CD4-positive, alpha-beta T cell treated with Interferon alpha-2 for 1 hour (primary cell): ENCODE measurements at places on chromosomes 1 and 21.

- peak; percentile 55 for DNase-seq
These were observed 19.2 kb upstream of the EVA1B start for GRCh38 chr1:36342426-36343185.

DNA sequence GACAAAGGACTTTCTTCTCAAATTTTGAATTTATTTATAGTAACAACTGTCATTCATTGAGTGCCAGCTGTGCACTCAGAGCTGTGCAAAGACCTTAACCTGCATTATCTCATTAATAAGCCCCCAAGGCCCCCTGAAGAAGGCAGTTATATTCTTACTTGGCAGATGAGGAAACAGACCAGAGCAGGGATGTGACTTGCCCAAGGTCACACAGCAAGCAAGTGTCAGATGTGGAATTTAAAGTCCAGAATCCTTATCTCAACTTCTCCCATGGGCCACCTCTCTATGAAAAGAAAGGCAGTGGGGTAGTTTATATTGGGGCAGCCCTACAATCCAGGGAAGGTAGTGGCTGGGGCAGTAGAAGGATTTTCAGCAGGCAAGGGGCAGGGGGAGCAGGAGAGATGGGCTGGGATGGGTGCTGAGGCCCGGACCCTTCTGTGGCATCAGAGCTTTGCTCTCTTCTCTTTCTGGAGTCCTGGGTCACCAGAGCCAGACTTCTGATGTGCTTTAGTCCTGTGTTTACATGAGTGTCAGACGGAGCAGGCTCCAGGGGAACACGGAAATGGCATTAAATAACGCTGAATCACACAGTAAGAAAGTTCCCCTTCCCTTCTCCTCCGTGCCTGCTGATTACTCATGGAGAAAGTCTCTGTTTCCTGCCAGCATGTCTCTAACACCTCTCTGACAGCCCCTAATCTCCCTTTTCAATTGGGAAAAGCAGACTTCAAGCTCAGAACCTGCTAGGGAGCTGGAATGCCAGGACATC is 39.5 kb downstream of the EPHB2 start:
- no peak for DNase-seq

GRCh38 chr21:44792702-44793591 is 8.7 kb downstream of the UBE2G2 start:
- peak; percentile 58 for DNase-seq

DNA sequence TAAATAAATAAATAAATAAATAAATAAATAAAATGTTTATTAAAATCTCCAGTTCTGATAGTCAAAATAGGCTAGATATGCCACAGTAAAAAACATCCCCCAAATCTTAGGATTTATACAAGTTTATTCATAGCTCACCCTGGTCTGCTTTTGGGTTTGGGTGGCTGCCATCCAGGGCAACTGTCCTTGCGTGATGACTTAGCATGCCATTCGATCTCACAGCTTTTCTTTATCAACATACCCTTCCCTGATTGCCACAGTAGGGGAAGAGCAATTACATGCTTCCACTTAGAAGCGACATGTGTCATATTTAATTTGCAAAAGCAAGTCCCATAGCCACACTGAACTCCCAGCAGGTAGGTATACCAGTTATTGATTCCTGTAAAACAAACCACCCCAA is 52.7 kb downstream of the TEX35 start:
- DNase-seq = no peak

GRCh38 chr1:53733975-53734649 is 4.9 kb downstream of the GLIS1 start:
- DNase-seq = no peak
